Adrenal gland (tissue), 19 donors: ENCODE measurements at places on chromosomes 13 and 19. TPM values are rescaled to one million over a fixed set of nuclear protein-coding genes. Genes with fewer than 3 reads are reported as not detected.

GRCh38 chr13:35501661-35502235 lies 25.3 kb upstream of the MAB21L1 start:
- no peaks in the 10 kb centered on the region for H3K27me3 ChIP-seq
- H3K36me3 ChIP-seq = no peaks in the 10 kb centered on the region
- H3K4me1 ChIP-seq = no peaks in the 10 kb centered on the region
- H3K4me3 ChIP-seq = no peak overlapping the region
- no peak overlapping the region for H3K27ac ChIP-seq

DNA sequence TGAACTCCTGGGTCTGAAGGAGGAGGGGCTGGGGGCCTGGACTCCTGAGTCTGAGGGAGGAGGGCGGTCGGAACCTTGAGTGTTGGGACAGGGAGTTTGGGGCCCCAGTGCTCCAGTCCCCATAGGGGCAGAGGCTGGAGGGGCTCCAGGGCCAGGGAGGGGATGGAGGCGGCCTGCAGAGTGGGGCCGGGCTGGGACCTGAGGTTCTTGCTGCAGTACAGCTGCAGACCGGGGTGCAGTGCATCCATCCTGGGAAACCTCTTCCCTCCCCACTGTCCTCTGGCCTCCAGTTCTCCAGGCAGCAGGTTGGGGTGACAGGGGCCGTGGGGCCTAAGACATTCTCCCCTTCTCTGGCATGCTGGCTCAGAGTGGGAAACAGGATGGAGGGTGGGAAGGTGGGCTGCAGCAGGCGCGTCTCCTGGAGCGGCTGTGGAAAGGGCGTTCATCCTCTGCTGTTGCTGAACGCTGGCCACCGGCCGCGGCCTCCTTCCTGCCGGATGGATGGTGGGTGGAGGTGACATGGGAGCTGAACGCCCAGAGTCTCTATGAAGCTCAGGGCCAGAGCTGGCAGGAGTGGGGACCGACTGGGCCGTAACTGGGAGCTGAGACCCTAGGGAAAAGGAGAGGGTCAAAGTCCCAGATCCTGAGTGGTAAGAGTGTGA lies 1.6 kb downstream of the BRSK1 start:
- H3K36me3 ChIP-seq = no peaks in the 10 kb centered on the region
- peaks cover 5% of the 10 kb centered on the region for H3K4me1 ChIP-seq
- no peak overlapping the region for H3K27ac ChIP-seq
- no peak for DNase-seq

The GNA15 gene
- total RNA-seq = 5.5 TPM

DNA sequence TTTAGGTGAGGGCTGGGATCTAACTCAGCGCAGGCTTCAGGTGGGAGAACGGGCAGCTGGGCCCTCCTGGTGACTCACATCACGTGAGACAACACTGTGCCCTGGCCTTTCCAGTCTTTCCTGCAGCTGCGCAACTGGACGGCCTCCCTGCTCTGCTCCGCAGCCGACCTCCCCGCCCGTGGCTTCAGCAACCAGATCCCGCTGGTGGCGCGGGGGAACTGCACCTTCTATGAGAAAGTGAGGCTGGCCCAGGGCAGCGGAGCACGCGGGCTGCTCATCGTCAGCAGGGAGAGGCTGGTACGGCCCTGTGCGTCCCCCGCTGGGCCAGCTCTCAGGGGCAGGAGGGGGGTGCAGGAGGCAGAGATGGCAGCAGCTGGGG lies 8.8 kb downstream of the SPPL2B start:
- no peak overlapping the region for H3K4me3 ChIP-seq
- H3K4me1 ChIP-seq = no peaks in the 10 kb centered on the region
- H3K27me3 ChIP-seq = no peaks in the 10 kb centered on the region
- DNase-seq = peak; percentile 83
